ENCODE measurements at places on chromosomes 12 and 14. TPM values are rescaled to one million over a fixed set of nuclear protein-coding genes. Genes with fewer than 3 reads are reported as not detected.

- no peak for DNase-seq
Measured at GRCh38 chr14:34233619-34234018, 228.4 kb downstream of the SPTSSA start.

DNA sequence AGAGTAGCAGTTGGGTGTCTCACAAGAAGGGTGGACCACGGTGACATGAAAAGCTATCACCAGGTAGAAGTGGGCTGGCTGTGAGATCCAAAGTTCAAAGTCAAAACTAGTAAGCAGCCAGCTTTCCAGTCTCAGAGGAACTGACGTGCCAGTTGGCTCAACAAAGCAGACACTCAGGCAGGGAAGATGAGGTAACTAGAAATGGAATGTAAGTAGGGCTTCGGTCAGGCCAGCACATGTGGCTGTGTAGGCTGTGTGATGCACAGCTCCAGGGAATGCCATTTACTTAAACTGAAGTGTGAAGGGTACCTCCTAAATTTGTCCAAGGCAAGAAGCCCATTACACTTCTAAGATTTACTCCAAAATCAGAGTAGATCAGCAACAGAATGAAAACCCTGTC is 43.6 kb downstream of the PTPRR start:
- peak; percentile 75 for DNase-seq

DNA sequence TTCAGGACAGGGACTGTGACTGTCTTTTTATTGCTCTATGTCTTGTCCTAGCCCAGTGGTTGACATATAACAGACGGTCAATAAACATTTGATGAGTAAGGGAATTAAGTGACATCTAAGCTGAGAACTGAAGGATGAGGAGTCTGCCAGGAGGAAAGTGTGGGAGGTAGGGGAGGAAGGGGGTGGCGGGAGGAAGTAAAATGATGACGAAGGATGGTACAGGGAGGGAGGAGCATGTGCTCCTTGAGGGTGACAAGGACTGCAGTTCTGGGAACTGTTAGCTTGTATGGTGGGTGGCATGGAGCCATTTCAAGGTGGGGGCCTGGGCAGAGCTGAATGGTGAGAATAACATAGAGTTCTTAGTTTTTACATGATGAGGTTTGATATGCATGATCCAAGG is 64.4 kb downstream of the RGS6 start:
- DNase-seq: no peak

The GRIN2B gene
- polyA plus RNA-seq: not detected

The IFI27L2 gene
- 114 TPM for polyA plus RNA-seq

The CACNA1C gene
- polyA plus RNA-seq: not detected

The COCH gene
- polyA plus RNA-seq: not detected

All from mammary epithelial cell (primary cell).